ENCODE measurements at places on chromosomes 3 and 15. TPM values are rescaled to one million over a fixed set of nuclear protein-coding genes. Genes with fewer than 3 reads are reported as not detected.

DNA sequence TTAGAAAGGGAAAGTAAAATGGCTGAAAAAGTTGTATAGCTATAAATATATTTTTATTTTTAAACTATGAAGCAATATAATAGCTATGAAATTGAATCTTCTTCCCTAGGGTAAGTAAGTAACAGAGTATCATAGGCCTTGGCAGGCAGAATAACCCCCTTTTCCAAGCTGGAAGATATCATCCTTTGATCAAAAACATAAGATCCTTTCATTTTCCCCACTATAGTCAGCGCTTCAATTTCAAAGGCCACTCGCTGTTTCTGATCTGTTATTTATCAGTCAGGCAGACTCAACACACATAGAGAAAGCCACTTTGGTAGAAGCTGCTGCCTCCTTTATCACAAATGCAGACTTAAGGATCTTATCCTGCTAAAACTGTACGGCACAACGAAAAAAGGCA is 74.0 kb upstream of the UBE2E2 start:
- no peaks in the 10 kb centered on the region for H3K4me1 ChIP-seq
- no peak overlapping the region for H3K4me3 ChIP-seq
- H3K36me3 ChIP-seq = no peaks in the 10 kb centered on the region
- peak overlapping the region; percentile 13 for H3K27ac ChIP-seq
- no peak for DNase-seq

DNA sequence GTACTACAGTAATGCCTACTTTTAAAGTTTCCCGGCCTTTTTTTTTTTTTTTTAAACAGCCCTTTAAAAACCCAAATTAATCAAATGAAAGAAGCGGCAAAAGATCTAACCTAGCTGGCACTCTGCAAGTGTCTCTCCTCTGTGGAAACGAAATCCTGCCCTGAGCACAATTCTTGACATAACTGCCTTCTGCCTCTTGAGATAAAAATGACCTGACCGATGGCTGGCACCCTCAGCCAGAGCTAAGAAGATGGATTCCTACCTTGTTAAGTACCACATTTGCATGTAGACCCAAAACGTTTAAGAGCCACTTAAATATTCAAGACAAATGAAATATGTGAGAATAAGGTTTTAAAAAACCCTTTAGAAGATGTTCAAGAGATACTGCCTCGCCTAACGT is 16.6 kb upstream of the SLC12A8 start:
- H3K36me3 ChIP-seq = no peaks in the 10 kb centered on the region
- H3K27me3 ChIP-seq = no peaks in the 10 kb centered on the region
- no peak for DNase-seq
- no peak overlapping the region for H3K27ac ChIP-seq
- H3K4me3 ChIP-seq = no peak overlapping the region
- no peaks in the 10 kb centered on the region for H3K4me1 ChIP-seq

GRCh38 chr15:101456057-101456739 is 33.3 kb downstream of the PCSK6 start:
- no peaks in the 10 kb centered on the region for H3K36me3 ChIP-seq
- peaks cover 43% of the 10 kb centered on the region for H3K4me1 ChIP-seq
- H3K27me3 ChIP-seq = no peaks in the 10 kb centered on the region
- H3K4me3 ChIP-seq = no peak overlapping the region

DNA sequence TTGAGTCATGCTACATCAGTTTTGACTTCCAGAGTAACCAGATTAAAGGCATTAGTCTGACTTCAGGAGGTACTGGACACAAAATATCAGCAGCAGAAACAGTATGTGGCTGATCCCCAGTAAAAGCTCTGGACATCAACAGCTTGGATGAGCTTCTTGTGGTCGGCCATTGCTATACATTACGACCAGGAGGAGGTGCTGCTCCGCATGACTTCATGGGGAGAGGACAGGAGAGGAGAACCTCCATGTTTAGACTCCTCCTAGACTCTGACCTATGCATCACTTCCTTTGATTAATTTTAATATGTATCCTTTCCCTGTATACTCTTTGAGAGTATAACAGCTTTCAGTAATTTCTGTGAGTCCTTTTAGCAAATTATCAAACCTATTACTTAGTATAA is 285.6 kb upstream of the ARHGEF26 start:
- H3K27ac ChIP-seq = no peak overlapping the region
- no peaks in the 10 kb centered on the region for H3K4me1 ChIP-seq
- H3K27me3 ChIP-seq = no peaks in the 10 kb centered on the region

DNA sequence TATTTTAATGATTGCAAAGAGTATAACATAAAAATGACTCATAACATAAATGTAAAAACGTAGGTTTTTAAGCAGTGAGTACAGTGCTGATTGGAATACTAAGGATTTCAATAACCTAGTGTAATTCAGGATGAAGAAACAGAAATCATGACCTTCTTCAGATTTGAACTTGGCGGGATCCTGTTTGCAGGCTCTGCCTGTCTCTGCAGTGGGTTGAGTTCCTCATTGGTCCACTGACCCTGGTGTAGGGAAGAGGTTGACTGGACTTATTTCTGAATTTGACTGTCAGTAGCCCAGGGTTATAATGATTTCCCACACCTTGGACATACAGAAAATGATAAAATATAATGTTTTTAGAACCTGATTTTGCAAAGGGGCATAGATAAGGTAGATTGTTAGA is 171.7 kb downstream of the FNDC3B start:
- no peak overlapping the region for H3K27ac ChIP-seq
- H3K4me1 ChIP-seq = no peaks in the 10 kb centered on the region
- no peak for DNase-seq
- no peak overlapping the region for H3K4me3 ChIP-seq
- H3K27me3 ChIP-seq = no peaks in the 10 kb centered on the region

DNA sequence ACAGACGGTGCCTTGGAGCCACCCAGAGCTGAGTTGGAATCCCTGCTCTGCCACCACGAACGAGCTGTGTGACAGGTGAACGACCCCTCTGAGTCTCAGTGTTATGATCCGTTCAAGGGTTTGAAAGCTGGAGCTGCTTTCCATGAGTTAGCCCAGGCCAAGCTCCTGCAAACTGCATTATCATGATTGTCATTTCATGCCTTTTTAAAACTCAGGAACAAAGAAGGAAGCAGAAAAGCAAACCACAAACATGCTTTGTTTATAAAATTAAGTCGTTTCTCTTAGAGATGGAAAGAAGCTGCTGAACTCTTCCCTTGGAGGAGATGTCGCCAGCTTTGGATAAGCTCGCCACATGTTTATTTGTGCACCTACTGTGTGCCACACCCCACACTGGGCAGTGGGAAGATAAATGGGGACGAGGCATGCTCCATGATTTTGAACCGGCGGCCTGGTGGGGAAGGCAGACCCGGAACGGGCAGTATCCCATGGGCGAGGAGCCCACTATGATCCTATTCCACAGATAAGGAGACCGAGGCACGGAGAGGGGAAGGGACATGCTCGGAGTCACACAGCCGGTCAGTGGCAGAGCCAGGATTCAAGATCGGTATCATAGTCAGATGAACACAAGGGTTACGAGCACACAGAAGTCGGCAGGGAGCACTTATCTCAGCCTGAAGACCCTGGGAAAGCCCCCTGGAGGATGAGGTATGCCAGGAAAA is 15.9 kb downstream of the HRH1 start:
- no peak overlapping the region for H3K4me3 ChIP-seq
- H3K27ac ChIP-seq = no peak overlapping the region
- H3K4me1 ChIP-seq = no peaks in the 10 kb centered on the region
- no peaks in the 10 kb centered on the region for H3K36me3 ChIP-seq
- no peak for DNase-seq

DNA sequence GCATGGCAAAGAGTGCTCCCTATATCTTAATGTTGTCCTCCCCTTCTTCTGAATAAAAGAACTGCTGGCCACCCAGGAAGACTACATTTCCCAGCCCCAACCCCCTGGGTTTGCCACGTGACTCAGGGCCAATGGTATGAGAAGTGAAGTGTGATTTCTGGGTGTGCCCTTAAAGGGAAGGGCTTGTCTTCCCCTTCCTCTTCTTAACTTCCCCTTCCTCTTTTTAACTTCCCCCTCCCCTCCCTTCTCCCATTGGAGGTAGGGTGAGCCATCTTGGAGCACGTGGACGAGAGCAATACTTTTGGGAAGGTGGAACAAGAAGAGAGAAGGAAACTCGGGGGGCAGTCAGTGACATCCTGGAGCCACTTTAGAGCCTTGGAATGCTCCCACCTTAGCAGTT is 6.8 kb upstream of the KBTBD12 start:
- no peaks in the 10 kb centered on the region for H3K36me3 ChIP-seq
- no peak overlapping the region for H3K27ac ChIP-seq
- no peaks in the 10 kb centered on the region for H3K4me1 ChIP-seq
- no peak for DNase-seq

DNA sequence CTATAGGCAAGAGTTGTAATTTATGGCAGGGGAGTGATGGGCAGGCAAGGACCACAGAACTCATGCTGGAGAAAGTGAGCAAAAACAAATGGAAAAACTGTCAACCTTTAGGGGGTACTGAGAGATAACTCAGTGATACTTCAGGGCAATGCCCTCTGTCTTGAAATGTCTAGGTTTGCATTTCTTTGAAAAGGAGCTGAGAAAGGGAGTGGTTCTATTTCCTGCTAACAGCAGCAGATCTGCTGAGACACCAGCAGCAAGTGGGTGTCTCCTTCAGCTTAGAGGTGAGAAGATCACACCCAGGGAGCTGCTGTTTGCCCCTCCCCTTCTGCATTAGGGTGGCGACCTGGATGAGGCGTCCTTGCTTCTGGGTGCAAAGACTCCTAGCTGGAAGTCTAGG is 42.3 kb upstream of the XIRP1 start:
- H3K4me3 ChIP-seq = no peak overlapping the region
- no peaks in the 10 kb centered on the region for H3K36me3 ChIP-seq
- H3K27me3 ChIP-seq = peaks cover 17% of the 10 kb centered on the region

GRCh38 chr3:120071259-120071658 is 23.0 kb downstream of the GSK3B start:
- no peaks in the 10 kb centered on the region for H3K4me1 ChIP-seq
- no peaks in the 10 kb centered on the region for H3K27me3 ChIP-seq
- H3K36me3 ChIP-seq = no peaks in the 10 kb centered on the region
- DNase-seq = no peak
- no peak overlapping the region for H3K4me3 ChIP-seq

The CCR5 gene
- total RNA-seq = 2.9 TPM

The LRRC31 gene
- 0.29 TPM for total RNA-seq
